ENCODE measurements at places on chromosomes 13 and 19. TPM values are rescaled to one million over a fixed set of nuclear protein-coding genes. Genes with fewer than 3 reads are reported as not detected.

The ZNF426 gene
- total RNA-seq, result 10.4 TPM

The KLF1 gene
- total RNA-seq, result 0.62 TPM

The SMIM24 gene
- 0.84 TPM for total RNA-seq

The SIGLEC12 gene
- total RNA-seq, result 4.5 TPM

The ZNF570 gene
- total RNA-seq, result 2.6 TPM

The LGALS13 gene
- not detected for total RNA-seq

The TSSK6 gene
- 2.6 TPM for total RNA-seq

The TMIGD2 gene
- 9.2 TPM for total RNA-seq

The KPTN gene
- 9.6 TPM for total RNA-seq

The MIA gene
- total RNA-seq, result 0.69 TPM

The PTH2 gene
- total RNA-seq, result not detected

The SBK2 gene
- total RNA-seq, result not detected
